ENCODE measurements at places on chromosomes 2 and 18.

DNA sequence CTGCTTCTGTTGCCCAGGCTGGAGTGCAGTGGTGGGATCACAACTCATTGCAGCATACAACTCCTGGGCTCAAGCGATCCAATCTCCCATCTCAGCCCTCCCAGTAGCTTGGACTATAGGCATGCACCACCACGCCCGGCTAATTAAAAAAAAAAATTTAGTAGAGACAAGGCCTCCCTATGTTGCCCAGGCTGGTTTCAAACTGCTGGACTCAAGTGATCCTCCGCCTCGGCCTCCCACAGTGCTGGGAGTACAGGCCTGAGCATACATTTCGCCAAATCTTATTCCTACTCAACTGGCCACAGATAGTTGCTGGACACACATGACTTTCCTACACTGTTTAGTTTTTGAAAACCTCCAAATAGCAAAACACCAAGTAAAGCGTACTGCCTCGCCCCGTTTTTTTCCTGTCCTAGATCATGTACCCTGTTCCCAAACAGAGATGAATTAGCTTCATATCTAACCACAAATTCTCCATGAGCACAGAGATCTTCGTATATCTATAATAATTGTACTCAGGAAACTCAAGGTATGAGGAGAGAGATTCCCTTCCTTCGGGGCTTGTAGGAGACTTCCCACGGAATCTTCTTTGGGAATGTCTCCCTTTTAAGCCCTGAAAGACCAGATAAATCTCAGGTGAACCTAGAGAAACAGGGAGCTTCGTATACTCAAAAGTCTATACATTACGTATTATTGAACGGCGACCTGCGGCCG is 598 bp upstream of the C2orf69 start:
- peak; percentile 20 for DNase-seq

DNA sequence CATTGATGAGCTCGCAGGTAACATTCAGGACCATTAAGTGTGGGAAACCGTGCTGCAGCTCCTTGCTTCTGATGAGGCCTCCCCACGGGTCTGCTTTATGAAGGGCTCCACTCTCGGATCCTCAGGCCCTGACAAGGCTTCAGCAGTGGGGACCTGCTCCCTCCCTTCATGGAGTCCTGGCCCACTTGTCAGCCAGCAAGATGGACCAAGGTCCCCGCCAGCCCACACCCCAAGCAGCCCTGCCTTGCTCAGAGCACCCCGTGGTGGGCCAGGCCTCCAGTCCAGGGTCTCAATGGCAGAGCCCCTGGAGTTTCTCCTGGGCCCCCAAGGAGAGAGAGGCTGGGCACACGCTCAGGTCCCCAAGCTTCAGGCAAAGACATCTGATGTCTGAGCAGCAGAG is 41.5 kb downstream of the CROCC2 start:
- DNase-seq, result no peak

- DNase-seq, result peak; percentile 22
Measured at GRCh38 chr2:37809525-37809924, 115.6 kb upstream of the RMDN2 start.

DNA sequence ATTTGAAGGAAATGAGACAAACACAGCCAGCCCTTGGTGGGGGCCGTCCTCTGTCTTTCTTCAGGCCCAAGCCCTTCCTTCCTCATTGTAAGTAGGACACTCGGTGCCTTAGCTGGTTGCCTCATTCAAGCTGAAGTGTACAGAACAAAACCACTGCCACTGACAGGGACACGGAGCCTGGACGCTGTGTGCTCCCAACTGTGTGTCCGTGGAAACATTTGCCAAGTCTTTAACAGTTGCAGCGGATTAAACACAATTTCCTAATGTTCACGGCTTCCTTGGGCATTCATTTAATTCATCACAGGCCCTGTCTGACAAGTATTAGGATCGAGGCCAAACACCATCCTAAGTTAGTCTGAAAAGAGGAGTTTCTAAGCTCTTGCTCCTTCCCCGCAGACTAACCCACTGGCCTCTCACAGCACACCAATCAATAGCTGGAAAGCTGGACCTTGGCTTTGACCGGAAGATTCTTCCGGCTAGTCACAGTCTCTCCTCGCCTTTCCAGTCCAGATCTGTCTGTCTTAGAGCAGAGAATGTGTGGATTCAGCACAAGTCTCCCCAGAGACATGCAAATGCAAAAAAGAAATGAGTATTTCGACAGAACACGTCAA is 68.7 kb upstream of the ACSL3 start:
- no peak for DNase-seq

All from NCI-H69 (cell line).